ENCODE measurements at places on chromosomes 5 and 9. TPM values are rescaled to one million over a fixed set of nuclear protein-coding genes. Genes with fewer than 3 reads are reported as not detected.
A peak's percentile ranks its signal among the peaks of the same experiment; 100 is the strongest.

GRCh38 chr9:80285326-80285725 lies 713.6 kb downstream of the TLE4 start:
- DNase-seq, result no peak

- no peak for DNase-seq
Measured at GRCh38 chr9:108882052-108882888, 20.2 kb downstream of the ACTL7A start.

GRIA1 gene
- total RNA-seq, result not detected

- no peak for DNase-seq
Measured at GRCh38 chr9:129559506-129559881, 61.4 kb downstream of the C9orf50 start.

DNA sequence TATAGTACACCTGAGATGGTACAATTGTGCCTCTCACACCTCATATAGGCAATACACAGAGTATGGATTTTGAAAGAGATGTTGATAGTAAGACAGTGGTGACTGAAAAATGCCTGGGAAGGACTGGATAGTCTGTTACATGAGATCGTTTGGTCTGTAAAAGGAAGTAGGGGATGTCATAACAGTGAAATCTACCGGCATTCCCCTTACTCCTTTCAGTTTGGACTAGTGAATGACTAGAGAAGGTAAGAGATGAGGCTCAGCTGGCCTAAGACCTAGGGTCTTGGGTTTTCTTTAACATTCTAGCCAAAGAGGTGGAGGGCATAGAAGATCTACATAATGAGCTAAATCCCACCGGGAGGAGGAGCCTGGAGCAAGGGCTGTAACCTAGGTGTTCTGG lies 8.1 kb downstream of the TAL2 start:
- no peak for DNase-seq

SPINK7 gene
- total RNA-seq, result not detected

DNA sequence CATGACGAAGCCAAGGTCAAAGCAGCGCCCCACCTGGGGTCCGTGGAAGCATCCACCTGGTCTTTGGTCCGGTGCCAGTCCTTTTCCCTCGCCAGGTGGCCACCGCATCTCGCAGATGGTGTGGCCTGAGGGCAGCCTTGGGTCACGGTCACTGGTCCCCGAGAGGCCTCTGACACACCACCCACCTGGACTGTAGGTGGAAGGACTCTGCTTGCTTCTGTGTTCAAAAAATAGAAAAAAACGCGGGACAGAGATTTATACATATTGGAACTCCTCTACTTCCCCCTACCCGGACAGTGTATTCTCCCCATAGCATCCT lies 466 bp upstream of the TTC39B start:
- no peak for DNase-seq

DNA sequence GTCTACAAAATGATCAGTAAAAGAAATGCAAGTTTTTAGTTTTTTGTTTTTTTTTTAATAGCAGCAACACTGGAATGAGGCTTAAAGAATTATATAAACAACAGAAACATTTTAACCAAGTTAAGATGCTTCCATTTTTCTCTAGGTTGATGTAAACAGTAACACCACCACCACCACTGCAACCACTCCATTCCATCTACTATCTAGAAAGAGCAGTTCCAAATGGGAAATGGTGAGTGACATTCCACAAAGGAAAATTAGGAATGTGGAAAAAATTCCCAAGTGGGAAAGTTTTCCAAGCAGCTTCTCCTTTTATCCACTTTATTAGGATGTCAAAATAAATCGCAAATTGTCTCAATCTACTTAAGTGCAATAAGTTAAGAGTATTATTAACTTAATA lies 32.6 kb downstream of the SLC38A9 start:
- no peak for DNase-seq

DBH gene
- total RNA-seq, result not detected

GRCh38 chr9:72048850-72049249 lies 11.6 kb downstream of the C9orf57 start:
- no peak for DNase-seq

DNA sequence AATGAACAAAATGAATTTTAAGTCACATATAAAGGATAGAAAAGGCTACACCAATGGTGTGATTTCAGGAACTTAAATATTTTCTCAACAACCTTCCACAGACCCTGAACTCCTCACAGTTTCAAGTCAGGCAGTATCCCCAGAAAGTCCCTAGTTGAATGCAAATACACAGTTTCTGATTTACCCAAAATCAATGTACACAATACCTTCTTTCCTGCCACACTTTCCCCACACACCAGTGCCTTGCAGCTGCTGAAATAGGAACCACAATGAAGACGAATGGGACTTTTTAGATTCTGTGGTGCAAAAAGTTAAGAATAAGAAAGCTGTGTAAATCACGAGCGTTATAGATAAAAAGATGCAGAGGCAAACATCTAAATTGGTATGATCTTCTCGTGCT lies 552.4 kb upstream of the MEF2C start:
- DNase-seq, result no peak

GRCh38 chr5:40575921-40576320 lies 103.8 kb upstream of the PTGER4 start:
- no peak for DNase-seq

DIPK1B gene
- total RNA-seq, result 5.8 TPM

GRCh38 chr5:994272-994607 lies 14.4 kb upstream of the NKD2 start:
- no peak for DNase-seq

DNA sequence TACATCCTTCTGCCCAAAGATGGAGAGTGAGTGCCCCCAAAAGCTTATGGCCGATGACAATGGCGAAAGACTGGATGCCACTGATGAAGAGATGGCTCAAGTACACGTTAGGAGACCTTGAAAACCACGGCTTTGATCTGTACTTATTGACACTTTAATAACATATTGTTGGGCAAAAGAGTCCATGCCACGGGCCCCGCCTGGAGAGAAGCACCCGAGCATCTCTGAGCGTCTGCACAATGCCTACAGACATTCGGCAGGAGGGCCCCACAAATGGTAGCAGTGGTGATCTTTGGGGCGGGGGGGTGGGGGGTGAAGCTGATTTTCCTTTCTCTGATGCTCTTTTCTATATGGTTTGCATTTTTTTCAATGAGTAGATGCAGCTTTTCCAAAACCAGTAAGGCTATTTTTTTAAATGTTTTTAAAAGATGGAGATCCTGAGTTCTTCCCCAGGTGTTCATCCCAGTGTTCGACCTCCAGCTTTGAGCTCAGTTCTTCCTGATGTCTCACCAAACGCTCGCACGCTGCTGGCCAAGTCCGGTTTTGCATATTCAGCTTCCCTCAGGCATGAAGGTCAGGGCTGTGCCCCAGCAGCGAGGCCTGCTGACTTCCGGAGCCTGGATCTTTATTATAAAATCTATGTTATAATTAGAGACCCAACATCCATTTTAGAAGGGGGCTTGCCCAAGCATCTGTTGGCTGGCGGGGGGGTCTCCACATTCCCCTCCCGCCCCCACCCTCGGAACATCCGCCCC lies 34.3 kb upstream of the BARHL1 start:
- DNase-seq, result no peak

DNA sequence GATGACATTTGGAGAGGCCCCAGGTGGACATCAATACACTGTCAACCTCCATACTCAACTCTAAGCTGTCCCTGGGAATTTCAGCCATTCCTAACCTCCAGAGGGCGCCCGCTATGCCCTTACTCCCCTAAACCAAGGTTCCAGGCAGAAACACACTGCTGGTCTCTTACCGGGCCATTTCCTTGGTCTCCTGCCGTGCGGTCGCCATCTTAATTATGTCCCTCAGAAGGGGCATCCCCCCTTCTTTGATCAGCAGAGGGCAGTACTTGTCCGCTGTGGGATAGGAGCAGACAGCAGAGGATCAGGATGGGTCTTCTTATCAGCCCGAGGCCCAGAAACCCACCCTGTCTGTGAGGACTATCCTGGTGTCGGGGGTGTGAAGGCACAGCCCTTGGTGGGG lies 9.3 kb upstream of the ZDHHC12 start:
- DNase-seq, result peak; percentile 36

DNA sequence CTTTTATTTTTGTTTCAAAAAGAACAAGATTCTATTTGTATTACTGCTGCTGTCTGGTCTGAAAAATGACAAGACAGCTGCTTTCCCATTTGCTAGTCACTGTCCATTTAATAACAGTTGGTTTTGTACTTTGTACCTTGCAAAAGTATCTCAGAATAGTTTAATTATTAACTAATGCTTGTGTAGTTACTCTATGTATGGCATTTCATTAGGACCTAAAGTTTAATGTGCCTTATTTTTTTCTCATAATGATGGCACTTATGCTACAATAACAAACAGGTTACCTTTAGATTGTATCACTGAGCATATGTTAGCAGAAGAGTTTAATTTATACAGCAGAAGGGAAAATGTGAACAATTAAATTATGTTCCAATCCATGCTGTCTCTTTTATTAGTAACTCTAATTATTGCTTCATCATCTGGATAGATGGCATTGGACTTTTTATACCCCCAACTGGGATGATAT lies 134.2 kb downstream of the CDH10 start:
- DNase-seq, result no peak

DNA sequence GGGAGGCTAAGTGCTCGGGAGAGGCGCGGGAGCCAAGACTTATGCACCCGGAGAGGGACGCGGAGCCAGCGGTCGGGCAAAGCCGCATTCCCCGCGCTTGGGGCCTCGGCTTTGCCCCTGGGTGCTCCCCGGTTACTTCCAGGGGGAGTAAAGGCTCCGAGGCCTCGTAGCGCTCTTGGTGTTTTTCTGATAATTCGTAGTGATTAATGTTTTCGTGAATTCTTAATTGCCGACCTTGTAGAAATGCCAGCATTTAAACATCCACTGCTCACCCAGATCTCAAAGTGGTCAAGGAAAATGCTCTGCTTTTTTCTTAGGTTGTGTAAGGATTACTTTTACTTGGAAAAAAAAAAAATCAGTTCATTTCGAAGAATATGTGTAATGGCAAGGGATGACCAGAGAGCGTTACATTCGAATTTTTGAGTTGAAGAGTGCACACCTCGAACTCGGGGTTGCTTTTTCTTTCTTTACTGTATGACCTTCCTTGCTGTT lies 654 bp upstream of the TUT7 start:
- no peak for DNase-seq

DNA sequence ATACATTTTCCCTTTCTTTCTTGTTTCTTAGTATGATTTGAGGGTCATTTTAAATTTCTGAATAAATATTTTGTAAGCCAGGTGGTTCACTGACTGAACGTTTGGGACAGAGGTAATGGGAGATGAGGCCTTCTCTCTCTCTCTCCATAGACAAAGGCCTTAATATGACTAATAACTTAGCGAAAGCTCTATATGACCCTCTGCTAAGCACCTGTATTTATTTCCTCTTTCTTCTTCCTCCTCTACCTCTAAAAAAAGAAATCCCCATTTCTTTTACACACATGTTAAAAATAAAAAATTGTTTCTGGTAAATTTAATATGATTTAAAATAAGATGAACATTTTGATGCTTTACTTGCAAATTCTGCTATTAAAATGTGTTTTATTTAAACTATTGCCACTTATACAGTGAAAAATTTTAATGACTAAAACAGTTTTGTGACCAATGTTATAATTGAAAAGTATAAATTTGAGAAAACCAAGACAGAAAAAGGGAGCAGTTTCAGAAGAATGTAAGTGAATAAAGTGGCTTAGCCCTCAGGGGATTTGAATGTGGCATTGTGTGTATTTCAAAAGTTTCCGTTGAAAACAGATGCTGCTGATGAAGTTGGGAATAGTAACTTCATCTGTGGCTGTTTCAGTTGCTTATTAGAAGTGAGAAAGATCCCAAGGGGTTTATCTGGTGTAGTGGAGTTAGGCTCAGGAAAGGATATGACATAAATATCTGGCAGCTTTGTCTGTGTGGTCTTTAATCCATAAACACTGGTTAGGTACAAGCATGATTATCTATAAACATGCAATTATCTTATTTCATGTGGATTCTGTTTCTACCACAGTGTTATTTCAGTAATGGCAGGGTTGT lies 128.6 kb upstream of the GRHPR start:
- DNase-seq, result no peak

- no peak for DNase-seq
Measured at GRCh38 chr5:53425687-53426511, 54.5 kb upstream of the FST start.

DNA sequence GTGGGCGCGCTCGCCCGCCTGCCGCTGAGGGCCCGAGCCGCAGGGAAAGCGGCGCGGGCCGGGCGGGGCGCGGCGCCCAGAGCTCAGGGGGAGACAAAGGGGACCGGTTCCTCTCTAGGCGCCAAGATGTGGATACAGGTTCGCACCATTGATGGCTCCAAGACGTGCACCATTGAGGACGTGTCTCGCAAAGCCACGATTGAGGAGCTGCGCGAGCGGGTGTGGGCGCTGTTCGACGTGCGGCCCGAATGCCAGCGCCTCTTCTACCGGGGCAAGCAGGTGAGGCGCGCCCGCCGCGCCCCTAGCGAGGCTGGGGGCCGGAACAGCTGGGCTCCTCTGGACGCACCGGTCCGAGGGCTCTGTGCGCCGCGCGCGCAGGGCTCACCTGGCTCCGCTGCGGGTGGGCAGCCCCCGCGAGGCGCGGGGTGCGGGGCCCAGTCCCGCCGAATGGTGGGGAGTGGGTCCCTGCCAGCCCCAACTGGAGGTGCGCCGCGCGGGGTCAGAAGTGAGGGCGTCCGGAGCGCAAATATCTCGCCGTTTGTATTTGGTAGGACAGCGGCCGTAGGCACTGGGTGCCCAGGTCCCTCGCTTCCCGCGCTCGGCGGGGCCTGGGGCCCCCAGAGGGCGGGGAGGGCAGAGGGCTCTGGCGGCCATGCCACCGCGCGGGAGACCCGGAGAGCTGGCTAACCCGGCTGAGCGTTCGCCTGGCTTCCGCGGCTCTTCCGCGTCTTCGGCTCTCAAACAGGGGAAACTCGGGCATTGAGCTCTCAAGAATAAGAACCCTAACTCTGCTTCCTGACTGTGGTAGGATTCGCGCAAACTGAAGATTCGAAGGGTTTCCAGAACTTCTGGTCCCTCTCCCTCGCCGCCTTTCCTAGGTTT lies 607 bp downstream of the UHRF2 start:
- peak; percentile 70 for DNase-seq

BRINP1 gene
- total RNA-seq, result 0.47 TPM

DOLK gene
- total RNA-seq, result 9.8 TPM

GRCh38 chr5:76626738-76627137 lies 3.5 kb upstream of the F2RL2 start:
- DNase-seq, result no peak

- DNase-seq, result no peak
Measured at GRCh38 chr5:142117579-142118151, 9.1 kb downstream of the NDFIP1 start.

SOWAHA gene
- total RNA-seq, result 84.5 TPM

- no peak for DNase-seq
Measured at GRCh38 chr9:14277244-14277643, 36.7 kb downstream of the NFIB start.

WNK2 gene
- 207 TPM for total RNA-seq

SLC26A2 gene
- total RNA-seq, result 7.4 TPM

All from Peyer's patch (tissue), 4 donors.